ENCODE measurements at places on chromosomes 5 and 9.

DNA sequence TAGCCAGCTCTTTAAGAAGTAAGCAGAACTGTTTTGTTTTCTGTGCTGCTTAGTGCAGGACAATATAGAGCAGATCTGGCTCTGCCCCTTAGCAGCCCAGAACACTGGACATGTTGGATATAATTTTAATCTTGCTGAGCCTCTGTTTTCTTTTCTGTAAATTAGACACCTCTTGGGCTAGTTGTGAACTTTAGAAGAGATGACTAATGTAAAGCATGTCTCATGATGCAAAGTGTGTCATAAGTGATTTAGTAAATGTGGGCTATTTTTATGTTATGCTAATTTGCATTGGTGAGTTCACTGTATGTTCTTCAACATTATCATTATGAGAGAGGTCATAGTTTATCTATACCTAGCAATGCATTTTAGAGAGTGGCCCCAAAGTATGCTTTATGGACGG, 156.1 kb upstream of the ADAMTSL1 start:
- no peak for DNase-seq

- DNase-seq, result no peak
Measured at GRCh38 chr5:50968356-50969149, 302.1 kb downstream of the PARP8 start.

DNA sequence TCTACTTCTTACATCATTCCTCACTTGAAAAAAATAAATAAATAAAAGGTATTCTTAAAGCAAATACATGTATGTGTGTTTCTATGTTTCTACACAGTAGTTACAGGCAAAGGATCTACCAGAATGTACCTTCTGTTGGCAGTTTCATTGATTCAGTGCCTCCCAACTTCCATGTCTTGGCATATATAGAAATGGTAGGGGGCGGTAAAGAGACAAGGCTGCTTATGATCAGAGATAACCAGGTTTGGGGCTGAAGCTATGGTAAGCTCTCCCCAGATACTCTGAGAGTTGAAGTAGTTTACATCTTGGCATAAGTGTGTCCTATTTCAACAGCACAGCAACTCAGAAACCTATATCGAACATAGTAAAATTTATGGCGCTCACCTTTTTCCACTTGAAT, 1075.4 kb upstream of the C9orf72 start:
- DNase-seq, result no peak

- DNase-seq, result peak; percentile 52
Measured at GRCh38 chr5:173329491-173330337, 1.5 kb upstream of the STC2 start.

DNA sequence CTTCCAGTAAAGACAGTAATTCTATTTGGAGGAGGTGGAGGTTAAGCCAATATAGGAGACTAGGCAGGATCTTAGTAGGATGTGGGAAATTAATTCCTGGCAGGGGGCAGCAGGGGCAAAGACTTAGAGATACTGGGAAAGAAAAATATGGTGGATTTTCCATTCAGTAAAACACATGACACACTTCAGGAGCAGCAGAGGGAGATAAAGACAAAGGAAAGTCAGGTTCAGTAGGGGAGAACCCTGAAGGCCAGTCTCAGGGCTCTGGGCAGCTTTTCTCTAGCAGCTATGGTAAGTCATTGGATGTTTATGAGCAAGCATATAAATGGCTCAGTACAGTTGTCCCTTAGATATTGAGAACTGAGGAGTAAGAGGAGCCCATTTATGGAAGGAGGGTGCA, 105.5 kb downstream of the PJA2 start:
- no peak for DNase-seq

GRCh38 chr9:112939418-112939817, 48.7 kb upstream of the SLC46A2 start:
- DNase-seq, result no peak

DNA sequence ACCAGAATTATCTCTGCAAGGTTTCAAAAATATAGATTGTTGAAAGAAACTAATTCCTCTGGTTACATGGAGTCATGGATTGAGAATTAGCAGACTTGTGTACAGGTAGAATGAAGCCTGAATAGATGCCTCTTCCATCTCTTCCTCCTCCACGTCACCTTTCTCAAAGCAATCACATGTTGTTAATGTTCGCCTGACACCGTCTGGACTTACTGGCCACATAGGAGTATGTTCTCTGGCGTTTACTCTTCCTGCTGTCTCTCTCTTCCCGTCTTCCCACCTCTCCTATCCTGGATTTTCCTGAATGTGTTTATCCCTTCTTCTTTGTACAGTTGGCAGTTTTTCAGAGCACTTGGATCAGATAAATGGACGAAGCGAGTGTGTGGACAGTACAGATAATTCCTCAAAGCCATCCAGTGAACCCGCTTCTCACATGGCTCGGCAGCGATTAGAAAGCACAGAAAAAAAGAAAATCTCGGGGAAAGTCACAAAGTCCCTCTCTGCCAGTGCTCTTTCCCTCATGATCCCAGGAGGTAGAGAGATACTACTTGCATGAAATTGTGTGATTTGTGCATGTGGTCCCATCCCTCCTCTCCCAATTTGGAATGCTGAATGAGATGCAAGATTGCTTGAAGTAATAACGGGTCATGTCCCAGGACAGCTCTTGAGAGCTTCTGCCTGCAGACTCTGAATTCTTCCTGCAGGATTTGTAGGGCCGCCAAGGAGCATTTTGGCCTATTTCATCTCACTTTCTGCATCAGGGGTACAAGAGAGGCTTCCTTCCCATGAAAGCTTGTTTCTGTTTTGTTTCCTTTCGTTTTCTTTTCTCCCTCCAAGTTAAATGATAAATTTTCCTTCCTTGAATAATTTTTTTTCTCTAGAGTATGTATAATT, 47.3 kb downstream of the CD180 start:
- no peak for DNase-seq

- no peak for DNase-seq
Measured at GRCh38 chr5:1788828-1789227, 10.8 kb downstream of the MRPL36 start.

DNA sequence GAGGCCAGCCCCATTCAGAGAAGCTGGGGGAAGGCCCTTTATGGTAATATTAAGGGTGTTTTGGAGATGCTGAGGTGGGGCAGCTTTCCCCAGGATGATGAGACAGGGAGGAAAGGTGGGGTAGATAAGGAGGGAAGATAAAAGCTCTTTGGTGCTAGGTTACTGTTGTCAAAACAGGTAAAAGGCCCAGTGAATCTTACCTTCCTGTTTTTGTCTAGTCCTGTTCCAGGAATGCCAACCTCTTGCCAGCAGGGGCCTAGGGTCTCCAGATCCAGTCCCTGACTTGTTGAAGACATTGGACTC, 797 bp upstream of the CCL27 start:
- no peak for DNase-seq

DNA sequence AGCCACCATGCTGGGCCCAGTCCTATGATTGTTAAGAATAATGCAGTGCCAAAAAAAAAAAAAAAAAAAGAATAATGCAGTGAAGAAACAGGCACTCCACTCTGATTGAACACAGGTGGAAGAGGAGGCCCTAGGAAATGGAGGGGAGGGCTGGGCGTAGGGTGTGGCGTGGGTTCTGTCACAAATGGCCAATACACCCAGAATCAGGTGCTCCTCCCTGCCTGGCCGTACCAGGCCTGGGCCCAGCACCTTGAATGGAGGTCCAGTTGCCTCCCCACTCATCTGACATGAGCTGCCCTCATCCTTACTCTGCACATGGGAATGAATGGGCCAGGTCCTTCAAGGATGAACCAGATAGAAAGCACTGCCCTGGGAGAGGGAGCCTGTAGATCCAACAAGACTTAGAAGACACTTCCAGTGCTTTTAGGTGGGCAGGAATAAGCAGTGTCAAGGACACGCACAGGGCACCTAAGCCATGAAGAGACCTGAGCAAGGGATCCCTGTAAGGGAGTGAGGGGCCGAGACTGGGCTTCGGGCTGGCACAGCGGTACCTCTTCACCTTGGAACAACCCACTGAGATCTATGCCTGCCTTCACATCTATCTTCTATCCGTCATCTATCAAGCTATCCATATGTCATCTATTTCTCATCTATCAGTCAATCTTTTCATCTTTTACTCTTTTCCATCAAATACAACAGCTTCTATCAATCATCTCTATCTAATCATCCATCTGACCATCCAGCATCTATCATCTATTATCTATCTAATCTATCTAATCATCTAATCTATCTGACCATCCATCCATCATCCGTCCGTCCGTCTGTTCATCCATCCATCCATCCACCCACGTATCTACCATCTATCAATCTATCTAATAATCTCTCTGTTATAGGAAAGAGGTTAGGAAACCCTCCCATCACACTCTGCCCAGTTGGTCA, 15.9 kb downstream of the NINJ1 start:
- no peak for DNase-seq

DNA sequence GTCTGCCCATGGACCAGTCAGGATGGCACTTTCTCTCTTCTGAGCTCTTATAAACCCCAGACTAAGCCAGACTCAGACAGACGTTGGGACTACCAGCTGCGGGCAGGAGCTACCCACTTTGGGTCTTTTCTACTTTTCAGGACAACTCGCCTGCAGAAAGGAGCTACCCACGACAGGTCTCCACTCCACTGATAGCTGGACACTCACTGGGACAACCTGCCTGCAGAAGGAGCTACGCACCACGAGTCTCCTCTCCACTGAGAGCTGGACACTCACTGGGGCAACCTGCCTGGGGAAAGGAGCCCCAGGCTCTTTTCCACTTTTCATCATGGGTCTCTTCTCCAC, 1440.2 kb upstream of the ACO1 start:
- DNase-seq, result no peak

- DNase-seq, result no peak
Measured at GRCh38 chr5:54273715-54274114, 36.7 kb downstream of the ARL15 start.

GRCh38 chr5:180647941-180648500, 1.4 kb downstream of the FLT4 start:
- DNase-seq, result no peak

DNA sequence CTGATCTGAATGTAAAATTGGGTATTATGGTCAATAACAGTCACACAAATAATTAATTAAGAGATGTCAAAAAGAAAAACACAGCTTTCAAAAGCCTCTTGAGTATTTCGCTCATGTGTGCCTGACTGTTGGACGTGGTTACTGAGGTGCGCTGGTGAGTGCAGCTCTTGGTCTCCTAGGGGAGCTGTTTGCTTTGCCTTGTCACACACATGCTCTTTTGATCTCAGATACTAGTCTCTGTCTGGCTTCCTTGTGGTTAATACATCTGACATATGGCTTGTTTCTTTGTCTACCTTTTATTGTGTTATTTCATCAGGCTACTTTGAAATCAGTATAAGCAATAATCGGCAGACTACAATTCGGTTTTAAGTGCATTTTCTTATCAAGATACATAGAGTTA, 51.5 kb downstream of the PCSK1 start:
- no peak for DNase-seq

DNA sequence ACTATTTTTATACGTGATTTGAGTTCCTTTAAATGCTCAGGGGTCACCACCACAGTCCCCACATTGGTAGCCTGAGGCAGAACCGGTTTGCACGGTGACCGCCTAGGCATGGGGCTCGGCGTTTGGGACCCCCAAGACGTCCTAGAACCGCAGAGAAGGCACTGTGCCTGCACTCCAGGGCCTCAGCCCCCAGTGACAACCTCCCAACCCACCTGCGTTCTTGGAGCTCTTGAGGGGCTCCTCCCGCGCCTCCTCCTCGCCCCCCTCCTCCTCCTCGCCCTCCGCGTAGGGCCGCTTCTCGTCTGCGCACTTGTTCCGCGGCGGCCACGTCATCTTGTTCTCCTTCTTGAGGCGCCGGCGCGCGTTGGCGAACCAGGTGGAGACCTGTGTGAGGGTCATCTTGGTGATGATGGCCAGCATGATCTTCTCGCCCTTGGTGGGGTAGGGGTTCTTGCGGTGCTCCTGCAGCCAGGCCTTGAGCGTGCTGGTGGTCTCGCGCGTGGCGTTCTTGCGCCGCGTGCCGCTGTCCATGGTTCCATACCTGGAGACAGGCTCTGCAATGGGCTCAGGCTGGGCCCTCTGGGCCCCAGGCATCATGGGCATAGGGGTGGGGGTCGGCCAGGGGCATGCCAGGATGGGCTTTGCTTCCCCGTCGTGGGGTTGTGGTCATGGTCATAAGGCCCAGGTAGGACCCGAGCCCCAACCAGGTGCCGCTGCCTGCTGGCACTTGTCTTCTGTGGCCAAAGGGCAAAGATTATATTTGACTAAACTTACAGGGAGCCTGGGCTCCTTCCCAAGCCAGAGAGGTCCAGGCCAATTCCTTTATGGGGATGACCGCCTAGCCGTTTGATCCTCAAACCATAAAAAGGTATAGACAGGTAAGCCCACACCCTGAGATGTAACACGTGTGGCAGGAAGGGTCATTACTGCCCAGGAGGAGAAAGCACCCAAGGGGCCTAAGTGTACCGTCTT, 3.1 kb downstream of the IRX4 start:
- no peak for DNase-seq

- DNase-seq, result no peak
Measured at GRCh38 chr9:13351778-13352386, 72.4 kb upstream of the MPDZ start.

DNA sequence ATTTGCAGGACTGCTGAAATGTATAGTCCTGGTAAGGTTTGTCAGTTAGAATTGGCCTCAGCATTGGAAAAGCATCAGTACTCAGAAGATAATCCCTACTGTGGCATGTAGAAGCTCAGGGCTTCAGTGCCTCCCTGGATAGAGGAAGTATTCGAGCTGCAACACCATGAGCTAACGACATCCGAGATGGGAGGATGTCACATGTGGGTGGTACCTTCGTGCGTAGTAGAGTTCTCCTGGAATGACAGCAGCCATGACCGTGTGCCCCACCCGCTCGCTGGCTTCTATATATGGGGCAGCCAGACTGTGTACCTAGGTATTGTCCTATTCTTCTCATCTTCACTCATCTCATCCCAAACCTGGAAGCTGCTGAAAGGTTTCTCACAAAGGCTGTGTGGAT, 345.8 kb upstream of the KLF9 start:
- no peak for DNase-seq

- no peak for DNase-seq
Measured at GRCh38 chr5:95841914-95842812, 19.6 kb upstream of the GLRX start.

DNA sequence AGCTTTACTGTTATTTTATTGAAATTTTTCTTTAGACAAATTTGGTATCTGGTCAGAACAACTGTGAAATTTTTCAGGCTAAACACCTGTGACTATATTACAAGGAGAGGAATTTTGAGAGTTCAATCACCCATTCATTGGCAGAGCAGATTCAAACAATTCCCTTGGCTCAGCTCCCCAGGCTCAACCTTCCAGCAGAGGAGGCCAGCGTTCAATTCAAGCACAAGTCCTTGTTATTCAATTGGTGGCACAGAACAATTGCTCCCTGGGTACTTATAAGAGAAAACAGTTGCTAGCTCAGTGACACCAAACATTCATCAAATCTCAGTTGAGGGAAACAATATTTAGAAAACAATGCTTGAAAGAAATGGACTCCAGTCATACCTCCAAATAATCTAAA, 83.3 kb downstream of the SUSD1 start:
- DNase-seq, result no peak

- DNase-seq, result no peak
Measured at GRCh38 chr9:33393581-33393980, 8.8 kb downstream of the AQP7 start.

DNA sequence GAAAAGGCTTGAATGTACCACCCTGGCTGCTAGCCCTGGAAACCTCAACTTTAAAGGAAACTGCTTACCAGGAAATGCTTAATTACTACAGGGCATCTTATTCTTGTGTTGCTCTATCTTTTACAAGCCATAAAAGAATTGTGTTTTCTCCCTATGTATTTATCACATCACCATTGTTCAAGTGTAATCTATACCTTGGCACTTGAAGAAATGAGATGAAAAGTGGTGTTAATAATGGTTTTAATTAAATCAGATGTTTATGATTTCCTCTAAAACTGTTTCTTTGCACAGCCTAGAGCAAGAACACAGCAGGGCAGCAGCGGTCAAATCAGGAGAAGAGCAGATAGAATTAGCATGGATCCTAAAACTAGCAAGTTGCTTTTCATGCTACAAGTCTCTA, 131.8 kb upstream of the RGMB start:
- no peak for DNase-seq
